ENCODE measurements at places on chromosomes 6 and 20. TPM values are rescaled to one million over a fixed set of nuclear protein-coding genes. Genes with fewer than 3 reads are reported as not detected.

Gene TRAPPC3L
- total RNA-seq, result not detected

Gene COX4I2
- not detected for total RNA-seq

Gene NKX2-2
- not detected for total RNA-seq

Gene FNDC11
- 0.09 TPM for total RNA-seq

Gene SLC24A3
- total RNA-seq, result not detected

Gene BTN1A1
- total RNA-seq, result not detected
